Activated T-helper 1 cell treated with anti-CD3 and anti-CD28 coated beads, Interleukin-12 subunit alpha, Interleukin-12 subunit beta, Interleukin-2, Interleukin-4 antibody, amounts not matched to agents 30 ng/mL and 10 ng/mL and 1 ng/mL, durations not matched to agents 14 hours and 24 hours and 36 hours (primary cell): ENCODE measurements at places on chromosomes 11 and 22. TPM values are rescaled to one million over a fixed set of nuclear protein-coding genes. Genes with fewer than 3 reads are reported as not detected.

GRCh38 chr11:2472428-2473186, 27.8 kb downstream of the KCNQ1 start:
- no peak for DNase-seq

- no peak for DNase-seq
Measured at GRCh38 chr11:1896923-1897322, 5.2 kb upstream of the PRR33 start.

GAL3ST1 gene
- total RNA-seq: not detected in 2 replicates

- DNase-seq: no peak
Measured at GRCh38 chr22:48927591-48927990, 900.1 kb downstream of the BRD1 start.

DNA sequence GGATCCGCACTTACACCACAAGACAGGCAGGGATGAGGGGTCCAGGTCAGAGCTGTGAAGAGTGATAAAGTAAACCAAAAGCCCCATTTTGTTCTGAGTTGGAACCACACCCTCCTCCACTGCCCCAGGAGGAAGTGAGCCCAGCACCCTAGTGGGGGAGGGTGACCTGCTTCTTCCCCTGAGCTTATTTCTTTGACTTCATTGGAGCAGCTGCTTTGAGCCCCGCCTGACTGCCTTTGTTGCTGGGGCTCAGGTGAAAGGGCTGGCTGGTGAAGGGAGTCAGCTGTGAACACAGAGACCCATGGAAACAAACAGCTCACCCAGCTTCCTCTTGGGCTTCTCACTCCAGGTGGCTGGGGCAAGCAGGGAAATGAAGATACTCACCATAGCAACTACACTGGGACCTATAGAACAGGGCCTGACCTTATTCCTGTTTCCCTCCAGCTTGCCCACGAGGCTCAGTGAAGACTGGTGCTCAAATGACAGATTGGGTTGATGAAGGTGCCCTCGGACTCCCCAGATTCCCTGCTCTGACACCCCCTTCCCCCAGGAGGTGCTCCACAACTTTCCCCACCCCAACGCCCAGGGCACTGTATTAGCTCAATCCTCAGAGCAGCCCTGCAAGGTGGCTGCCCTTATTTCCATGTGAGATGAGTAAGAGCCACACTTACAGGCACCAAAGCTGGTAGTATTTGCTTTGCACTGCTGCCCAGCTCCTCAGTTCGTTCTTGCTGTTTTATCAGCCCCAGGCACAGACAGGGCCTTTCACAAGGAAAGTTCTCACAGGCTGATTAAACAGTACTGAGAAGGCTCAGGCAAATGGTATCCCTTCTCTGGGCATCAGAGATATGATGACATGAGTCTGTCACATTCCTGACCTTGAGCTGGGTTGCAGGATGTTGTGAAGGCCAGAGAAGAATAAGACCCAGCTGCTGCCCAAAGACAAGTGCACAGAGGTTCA, 2.4 kb downstream of the UCP2 start:
- DNase-seq: peak; percentile 83

GRCh38 chr11:117657794-117658193, 139.2 kb downstream of the DSCAML1 start:
- no peak for DNase-seq

DNA sequence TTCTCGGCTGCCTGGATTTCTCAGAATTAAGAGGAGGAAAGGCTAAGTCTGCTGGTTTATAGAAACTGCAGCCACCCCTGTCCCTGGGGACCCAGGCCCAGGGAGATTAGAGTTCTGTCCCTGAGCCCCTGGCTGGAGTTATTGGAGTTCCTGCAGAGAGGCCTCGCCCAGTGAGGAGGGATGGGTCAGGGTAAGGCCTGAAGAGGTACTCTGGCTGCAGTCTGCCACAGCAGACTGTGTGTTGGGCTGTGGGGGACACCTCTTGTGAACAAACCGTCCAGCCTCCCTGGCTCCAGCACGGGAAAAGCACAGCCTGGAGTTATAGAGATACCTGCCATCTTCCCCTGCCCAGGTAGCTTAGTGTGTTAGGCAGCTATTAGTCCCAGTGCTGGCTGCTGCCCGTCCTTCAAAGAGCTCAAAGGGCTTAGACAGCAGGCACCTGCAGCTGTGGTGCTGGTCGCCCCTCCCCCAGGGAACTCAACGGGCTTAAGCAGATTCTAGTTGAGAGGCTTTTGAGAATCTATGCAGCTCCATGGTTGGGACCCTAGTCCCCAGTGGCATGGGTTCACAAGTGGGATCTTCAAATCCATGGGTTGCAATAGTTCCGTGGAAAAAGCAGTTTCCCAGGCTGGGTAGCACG, 36.6 kb upstream of the MUC15 start:
- DNase-seq: no peak

CYTH4 gene
- 49.5 and 57.1 TPM in 2 replicates for total RNA-seq

DNA sequence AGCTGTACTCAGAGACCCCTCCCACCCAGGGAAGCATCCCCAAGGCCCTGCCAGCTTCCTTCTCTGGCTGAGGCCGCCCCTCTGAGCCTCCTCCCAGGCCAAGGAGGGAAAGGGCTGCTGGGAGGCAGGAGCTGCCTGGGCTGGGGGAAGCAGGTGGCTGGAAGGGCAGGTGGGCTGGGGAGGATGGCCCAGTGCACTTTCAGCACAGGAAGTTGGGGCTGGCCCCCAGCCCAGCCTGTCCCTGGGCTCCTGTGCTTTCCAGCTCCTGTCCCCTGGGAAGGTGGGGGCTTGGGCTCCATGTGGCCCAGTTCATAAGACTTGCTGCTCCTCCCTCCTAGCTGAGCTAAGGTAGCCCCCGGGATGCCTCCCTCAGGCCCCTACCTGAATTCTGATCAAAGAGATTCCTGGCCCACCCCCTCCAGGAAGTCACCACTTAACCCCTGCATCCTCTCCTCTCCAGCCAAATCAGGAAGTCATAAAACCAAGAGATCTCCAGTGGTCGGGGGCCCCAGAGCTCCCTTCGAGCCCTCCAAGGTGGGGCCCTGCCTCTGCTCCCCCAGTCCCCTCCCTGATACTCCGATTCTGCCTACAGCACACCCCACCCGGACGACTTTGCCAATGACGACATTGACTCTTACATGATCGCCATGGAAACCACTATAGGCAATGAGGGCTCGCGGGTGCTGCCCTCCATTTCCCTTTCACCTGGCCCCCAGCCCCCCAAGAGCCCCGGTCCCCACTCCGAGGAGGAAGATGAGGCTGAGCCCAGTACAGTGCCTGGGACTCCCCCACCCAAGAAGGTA, 4.9 kb downstream of the PPP1CA start:
- DNase-seq: no peak
